ENCODE measurements at places on chromosomes 4 and X.
A peak's percentile ranks its signal among the peaks of the same experiment; 100 is the strongest.

GRCh38 chr4:7144374-7145290, 47.7 kb upstream of the SORCS2 start:
- no peak for DNase-seq

DNA sequence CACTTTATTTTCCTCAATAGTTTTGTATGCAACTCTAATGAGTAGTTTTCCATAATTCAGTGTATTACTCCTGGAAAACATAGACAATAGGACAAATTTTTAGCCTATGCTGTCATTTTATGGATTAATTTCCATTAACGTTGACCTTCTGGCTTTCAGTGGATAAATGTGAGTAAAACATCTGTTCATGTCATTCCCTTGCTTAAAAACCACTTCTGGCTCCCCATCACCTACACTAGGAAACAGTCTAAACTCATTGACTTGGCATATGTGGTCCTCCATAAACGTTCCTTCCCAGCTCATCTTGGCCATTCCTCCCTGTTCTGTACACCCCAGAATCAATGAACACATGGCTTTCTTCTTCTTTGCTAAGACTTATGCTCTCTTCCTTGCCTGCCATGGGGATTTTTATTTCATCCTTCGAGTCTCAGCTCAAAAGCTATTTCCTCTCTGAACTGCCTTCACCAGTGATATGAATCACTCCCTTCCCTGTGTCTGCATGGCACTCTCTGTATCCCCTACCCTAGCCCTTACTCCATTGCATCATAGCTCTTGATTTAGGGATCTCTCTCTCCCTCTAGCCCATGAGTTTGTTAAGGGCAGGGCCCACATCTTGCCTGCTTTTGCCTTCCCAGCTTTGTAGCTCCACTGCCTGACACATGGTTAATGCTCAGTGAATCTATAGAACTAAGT, 34.8 kb downstream of the DOCK11 start:
- DNase-seq, result no peak

DNA sequence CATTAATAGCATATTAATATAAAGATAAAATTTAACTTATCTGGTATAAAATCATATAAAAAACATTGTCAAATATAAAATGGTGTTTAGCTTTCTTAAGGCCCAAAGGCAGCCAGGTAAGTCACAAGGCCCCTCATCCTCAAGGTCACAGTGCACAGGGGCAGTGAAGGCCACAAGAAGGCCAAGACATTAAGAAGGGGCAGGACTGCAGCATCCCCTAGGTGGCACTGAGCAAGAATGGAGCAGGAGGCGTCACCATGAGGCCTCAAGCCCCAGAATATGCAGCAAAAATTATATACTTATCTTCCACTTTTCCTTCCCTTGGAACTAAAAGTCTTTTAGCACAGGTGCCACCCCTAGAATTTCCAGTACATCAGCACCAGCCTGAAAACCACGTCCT, 49.5 kb upstream of the MAGEA8 start:
- no peak for DNase-seq

GRCh38 chr4:144845411-144845810, 199.5 kb downstream of the HHIP start:
- DNase-seq, result no peak

- no peak for DNase-seq
Observed at GRCh38 chrX:154348114-154348531, 26.3 kb downstream of the FLNA start.

DNA sequence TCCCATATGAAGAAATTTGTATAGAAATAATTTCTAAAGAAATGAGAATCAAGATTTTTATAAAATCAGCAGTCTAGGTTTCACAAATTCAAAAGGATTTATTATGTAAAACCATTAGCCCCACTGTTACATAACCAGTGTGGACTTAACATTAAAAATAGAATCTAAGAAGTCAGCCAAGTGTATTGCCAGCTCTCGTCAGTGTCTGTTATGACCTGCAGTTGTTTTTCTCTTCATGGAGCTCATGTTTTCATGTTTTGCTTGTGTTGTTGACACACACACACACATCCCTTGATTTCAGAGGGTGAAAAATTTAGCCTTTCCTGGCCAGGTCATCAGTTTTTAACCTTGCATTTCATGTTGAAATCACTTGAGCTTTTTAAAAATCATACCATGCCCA, 39.5 kb downstream of the USP38 start:
- no peak for DNase-seq

GRCh38 chrX:10146346-10146745, 10.4 kb upstream of the CLCN4 start:
- no peak for DNase-seq

- no peak for DNase-seq
Observed at GRCh38 chr4:121714548-121714947, 17.8 kb upstream of the ANXA5 start.

DNA sequence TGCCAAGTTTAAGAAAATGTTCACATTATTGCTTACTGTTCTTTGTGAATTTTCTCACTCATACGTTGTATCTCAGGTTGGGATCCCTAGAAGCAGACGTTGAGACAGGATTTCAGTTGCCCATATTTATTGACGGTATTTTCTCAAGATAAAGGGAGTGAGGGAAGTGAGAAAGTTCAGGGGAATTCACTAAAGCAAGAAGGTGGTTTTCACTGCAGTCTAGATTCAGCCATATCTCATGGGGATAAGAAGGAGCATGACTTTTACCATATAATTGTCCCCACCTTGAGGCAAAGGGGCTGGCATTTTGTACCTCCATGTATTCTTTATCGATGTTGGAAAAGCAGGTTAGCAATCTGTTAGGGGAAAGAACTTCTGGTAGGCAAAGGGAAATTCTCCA, 543.0 kb downstream of the CCSER1 start:
- DNase-seq, result no peak

DNA sequence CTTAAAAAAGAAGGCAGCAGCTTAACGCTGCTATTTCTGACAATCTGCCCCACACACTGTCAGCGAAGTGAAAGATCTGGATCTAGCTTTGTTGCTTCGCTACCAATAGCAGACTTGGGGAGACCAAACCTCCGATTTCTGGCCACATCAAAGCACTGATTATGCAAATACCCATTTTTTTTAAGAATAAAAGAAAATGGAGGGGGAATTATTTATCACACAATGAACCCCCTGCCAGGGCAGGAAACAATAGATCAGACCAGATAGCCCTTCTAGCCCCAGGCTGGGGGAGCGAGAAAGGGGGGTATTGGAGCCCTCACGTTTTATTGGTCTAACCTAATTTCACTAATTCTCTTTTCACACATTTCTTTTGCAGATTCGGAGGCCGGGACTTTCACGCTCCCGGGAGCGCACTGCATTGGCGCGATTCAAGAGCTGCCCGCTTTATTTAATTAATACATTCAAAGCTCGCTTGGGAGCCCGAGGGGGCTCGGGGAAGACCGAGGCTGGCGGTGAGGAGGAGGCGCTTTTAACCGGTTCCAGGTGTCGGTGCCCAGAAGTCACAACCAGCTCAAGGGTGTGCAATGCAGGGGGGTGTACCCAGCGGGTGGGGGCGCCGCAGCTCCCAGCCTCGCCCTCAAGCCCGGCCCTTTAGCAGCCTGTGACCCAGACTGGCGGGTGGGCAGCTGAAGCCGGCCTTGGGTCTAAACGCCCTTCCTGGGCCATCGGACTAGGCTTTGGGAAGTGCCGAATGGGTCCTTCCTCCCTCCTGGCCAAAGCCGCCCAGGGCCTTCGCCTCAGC, 5.5 kb downstream of the NEUROG2 start:
- no peak for DNase-seq

- DNase-seq, result no peak
Observed at GRCh38 chrX:10990418-10990817, 120.7 kb upstream of the HCCS start.

GRCh38 chr4:40844261-40844660, 94.5 kb downstream of the NSUN7 start:
- no peak for DNase-seq

DNA sequence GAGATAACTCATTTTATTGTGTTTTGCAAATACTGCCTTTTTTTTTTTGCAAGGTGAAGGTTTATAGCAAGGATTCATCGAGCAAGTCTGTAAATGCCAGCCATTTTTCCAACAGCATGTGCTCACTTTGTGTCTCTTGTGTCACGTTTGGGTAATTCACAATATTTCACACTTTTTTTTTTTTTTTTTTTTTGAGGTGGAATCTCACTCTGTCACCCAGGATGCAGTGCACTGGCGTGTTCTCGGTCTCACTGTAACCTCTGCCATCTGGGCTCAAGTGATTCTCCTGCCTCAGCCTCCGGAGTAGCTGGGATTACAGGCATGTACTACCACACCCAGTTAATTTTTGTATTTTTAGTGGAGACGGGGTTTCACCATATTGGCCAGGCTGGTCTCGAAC, 1.9 kb downstream of the RNF4 start:
- no peak for DNase-seq

DNA sequence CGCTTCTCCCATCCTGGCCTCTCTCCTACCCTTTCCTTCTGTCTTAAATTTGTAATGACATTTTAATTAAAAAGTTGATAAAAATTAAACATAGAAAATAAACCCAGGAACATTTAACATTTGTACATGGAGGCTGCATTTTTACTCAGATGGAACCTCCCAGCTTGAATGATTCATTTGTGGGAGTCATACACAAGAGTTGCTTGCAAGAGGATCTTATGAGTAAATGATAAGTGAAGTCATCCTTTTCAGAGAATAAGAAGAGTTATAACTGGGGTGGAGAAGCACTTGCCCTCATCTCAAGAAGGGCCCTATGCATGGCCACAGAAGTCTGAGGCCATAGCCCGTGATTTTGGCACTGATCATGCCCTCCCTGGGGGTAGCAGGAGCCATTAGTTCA, 482.9 kb upstream of the BOD1L1 start:
- no peak for DNase-seq

GRCh38 chr4:99234331-99235010, 15.4 kb upstream of the ADH6 start:
- no peak for DNase-seq

DNA sequence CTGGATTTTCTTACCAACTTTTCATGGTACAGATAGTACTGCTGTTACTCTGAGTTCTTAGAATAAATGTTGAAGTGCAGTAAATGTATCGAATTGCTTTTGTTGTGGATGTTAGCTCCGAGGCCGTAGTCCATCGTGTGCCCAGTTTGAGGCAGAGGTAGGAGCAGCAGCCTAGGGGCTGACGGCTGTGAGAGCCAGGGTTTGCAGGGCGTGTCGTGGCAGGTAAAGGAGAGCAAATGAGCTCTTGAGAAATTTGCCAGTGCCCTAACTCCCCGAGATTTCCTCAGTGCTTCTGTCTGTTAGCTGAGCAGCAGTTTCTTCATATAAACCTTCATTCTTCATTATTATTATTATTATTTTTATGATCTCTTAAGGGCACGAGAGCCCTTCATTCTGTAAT, 21.6 kb downstream of the PRIMPOL start:
- no peak for DNase-seq

DNA sequence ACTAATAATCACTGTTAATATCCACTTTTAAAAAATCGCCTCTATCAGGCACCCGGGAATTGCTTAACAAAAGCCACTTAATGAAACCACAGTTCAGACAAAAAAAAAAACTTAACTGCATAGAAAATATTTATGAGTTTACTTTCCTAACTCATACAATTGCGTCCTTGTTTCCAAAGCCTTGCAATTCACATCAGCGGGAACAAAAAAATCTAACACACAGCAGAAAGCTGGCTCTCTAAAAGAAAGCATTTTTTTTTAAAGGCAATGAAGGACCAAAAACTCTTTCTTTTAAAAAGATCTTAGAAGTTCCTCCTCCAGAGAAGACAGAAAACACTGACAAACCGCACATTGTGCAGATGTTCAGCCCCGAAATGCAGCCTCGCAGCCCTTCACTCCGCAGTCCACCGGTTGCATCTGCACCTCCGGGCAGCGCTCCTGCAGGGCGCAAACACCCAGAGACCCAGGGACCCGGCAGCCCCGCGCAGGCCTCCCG, 812 bp downstream of the FAT1 start:
- DNase-seq, result peak; percentile 87

DNA sequence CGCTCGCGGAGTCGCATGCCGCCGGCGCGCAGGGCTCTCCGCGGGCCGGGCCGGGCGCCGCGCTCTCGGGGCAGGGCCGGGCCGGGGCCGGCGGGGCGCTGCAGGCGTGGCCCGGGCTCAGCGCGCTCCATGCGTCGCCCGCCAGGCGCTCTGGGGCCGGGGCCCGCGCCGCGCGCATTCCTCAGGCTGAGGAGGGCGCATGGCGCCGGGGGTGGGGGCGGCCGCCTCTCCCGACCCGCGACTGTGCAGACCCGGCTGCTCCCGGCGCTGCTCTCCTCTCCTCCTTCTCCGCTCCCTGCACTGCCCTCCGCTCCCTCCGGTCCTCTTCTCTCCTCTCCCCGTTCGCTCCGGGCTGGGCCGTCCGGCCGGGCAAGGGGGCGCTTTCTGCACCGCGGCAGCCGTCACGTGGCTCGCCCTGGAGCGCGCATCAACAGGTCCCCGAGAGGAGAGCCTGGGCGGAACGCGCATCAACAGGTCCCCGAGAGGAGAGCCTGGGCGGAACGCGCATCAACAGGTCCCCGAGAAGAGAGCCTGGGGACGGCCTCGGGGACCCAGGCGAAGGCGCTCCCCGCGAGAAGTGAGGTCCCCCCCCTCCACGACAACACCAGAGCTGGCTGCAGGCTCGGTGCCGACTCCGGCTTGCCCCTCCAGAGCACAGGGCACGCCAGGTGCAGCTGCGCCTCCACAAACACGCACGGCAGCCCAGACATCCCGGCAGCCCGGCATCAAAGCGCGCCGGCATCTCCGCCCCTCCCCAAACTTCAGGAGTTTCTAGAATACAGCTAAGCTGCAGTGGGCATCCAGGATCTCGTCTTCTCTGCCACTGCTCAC, 12.9 kb downstream of the PPP2R3B start:
- DNase-seq, result no peak

DNA sequence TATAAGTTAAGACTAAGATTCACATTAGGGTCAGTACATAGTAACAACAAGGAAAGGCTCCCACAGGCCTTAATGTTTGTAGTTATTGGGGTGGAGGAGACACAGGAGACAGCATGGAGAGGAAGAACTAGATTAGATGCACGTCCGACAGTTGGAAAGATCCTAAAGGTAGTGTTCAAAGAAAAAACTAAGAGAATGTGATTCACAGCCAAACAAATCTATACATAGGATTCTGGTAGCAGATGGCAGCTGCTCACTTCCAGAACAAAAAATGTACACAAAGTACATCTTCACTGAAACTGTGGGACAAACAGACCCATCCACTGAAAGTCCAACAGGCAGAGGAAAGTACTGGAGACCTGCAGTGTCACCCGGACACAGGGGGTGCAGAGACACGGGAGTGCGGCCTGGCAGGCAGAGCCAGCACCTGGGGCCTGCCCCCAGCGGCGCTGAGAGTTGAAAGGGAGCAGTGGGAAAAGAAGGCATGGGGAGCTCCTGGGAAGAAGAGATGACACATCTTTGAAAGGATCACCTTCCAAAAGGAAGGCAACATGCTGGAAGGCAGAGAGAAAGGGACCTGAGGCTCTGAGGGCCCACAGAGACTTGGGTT, 40.0 kb downstream of the NELFA start:
- no peak for DNase-seq
